ENCODE measurements at places on chromosomes 7 and 10.

GRCh38 chr10:103751667-103752290, 103.6 kb downstream of the SH3PXD2A start:
- DNase-seq, result no peak

GRCh38 chr7:150476819-150477631, 26.6 kb downstream of the GIMAP8 start:
- no peak for DNase-seq

GRCh38 chr10:12825260-12825849, 176.2 kb downstream of the CCDC3 start:
- DNase-seq, result no peak

GRCh38 chr10:124210263-124210662, 116.9 kb upstream of the CHST15 start:
- no peak for DNase-seq

DNA sequence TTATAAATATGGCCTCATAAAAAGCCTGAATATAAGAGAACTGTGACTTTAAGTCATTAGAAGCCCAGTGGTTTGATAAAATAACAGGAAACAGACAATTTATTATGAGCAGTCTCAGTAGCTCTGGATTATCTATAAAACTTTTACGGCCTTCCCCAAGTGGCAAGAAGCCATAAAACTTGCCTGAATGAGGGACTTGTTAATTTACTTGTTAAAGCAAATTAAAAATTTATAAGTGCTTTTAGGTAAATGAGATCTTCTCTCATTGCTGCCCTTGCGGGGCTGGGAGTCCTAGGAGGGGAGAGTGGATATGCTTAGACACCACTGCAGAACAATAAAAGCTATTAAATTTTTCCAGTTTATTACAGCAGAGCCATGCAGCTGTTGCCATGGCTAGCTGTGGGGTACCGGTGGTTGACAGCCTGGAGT, 499.9 kb downstream of the AUTS2 start:
- no peak for DNase-seq

- DNase-seq, result no peak
These were observed 786.1 kb downstream of the ANKRD7 start for GRCh38 chr7:119010635-119011034.

DNA sequence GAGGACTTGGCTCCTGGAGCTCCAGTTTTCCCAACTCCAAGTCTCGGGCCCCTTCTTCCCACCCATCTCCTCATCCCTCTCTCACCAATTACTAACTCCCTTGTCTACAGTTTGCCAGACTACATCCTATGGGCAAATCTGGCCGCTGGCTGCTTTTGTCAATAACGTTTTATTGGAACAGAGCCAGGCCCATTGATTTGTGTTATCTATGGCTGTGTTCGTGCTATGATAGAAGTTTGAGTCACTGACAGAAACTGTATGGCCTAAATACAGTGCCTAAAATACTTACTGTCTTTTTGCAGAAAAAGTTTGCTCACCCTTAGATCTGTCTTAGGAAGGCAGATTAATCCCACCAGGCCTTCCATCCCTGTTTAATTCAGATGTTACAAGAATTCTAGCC, 71.3 kb downstream of the PIP4K2A start:
- no peak for DNase-seq

DNA sequence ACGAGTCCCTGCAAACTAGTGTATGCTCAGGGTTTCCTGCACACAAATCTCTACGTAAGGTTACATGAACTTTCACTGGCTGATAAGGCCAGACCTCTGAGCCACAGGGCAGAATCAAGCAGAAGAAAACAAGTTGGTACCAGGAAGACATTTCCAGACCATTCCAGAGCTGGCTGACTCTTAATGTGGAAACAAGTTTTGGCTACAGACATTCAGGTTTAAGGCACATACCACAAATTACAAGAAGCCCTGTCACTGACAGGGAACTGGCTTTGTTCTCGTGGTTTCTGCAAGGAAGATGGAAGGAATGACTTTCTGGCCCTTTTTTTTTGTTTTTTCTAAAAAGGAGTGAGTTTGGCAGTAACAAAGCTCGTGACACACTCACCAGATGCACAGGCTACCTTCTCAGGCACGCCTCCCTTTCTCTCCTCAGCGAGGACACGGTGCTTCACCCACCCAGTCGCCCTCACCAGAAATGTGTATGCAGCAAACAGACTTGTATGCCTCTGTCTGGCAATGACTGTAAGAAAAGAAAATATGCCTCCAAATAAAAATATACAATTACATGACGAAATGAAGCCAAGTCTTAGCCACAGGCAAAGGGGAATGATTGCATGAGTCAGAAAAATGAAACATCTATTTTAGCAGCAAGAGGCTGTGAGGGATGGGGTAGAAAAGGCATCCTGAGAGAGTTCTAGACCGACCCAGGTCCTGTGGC, 22.6 kb downstream of the PLAC9 start:
- DNase-seq, result no peak

DNA sequence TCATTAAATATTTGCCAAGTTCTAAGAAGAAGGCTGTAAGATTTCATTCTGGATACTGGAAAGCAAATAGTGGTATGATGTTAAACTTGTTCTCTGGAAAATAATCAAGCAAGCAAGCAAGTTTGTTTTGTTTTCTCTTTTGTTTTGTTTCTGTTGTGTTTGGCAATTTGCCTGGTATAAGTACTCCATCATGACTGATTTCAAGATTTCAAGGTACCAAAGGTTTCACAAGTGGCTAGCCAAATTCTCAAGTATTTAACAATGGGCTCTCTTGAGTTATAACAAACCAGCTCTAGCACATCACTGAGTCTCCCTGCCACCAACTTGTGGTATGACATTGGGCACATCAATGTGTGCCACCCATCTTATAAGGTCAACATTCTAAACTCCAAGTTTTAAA, 151.7 kb upstream of the IGFBP3 start:
- DNase-seq, result no peak

- no peak for DNase-seq
These were observed 6.7 kb downstream of the PNLIPRP2 start for GRCh38 chr10:116627386-116627933.

GRCh38 chr7:149046416-149046815, 18.1 kb upstream of the PDIA4 start:
- DNase-seq, result no peak

GRCh38 chr10:112446855-112447619, at the start of the genes VTI1A and ZDHHC6:
TSS of gene VTI1A (plus strand) at chr10:112447215. CDS start at chr10:112447374, 159 bp downstream.
TSS of gene ZDHHC6 (minus strand) at chr10:112446914. CDS start at chr10:112445436, 1,478 bp downstream.
- peak; percentile 60 for DNase-seq

GRCh38 chr10:84178160-84178609, 4.6 kb downstream of the GPR15LG start:
- no peak for DNase-seq

Measured in H54 (cell line).